ENCODE measurements at places on chromosomes 13 and 19. TPM values are rescaled to one million over a fixed set of nuclear protein-coding genes. Genes with fewer than 3 reads are reported as not detected.

The PEG3 gene
- 6.1 TPM for total RNA-seq

The ZNF564 gene
- 2.6 TPM for total RNA-seq

DNA sequence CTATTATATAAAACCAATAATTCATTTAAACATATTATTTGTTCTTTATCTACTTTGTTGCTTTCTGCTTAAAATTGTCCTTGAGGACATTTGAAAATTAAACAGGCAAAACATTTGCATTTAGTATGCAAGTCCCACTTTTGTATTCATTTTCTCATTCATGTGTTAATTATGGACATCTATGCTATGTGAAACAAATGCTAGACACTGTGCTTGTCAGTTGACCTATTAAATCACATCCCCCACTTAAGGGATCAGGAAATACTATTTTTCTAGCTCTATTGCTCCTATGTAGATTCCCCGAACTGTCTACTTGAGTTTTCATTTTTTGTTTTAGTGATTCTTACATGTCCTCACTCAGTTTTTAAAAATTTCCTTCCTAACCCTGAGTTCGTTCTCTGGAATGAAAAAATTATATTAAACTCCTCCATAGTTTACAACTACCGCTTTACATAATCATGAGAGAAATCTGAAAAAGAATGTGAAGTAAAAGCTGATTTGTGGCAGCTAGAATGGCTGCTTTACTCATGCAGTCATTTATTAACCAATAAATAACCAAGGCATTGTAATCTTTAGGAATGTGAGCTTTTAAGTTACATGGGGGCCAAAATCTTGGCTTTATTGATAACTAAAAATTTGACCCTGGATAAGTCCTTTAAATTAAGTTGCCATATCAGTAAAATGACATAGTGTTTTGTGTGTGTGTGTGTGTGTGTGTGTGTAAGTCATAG, 188.5 kb downstream of the LIG4 start:
- no peak for DNase-seq
- H3K27ac ChIP-seq: no peak overlapping the region
- no peaks in the 10 kb centered on the region for H3K4me1 ChIP-seq
- no peaks in the 10 kb centered on the region for H3K36me3 ChIP-seq
- H3K27me3 ChIP-seq: no peaks in the 10 kb centered on the region

GRCh38 chr13:21528616-21529015, 69.5 kb upstream of the ZDHHC20 start:
- no peaks in the 10 kb centered on the region for H3K4me1 ChIP-seq
- no peak overlapping the region for H3K4me3 ChIP-seq
- H3K36me3 ChIP-seq: no peaks in the 10 kb centered on the region
- no peak for DNase-seq
- H3K27ac ChIP-seq: no peak overlapping the region
- H3K27me3 ChIP-seq: no peaks in the 10 kb centered on the region

Data from ascending aorta (tissue), 2 donors.